ENCODE measurements at places on chromosomes 7 and 10. TPM values are rescaled to one million over a fixed set of nuclear protein-coding genes. Genes with fewer than 3 reads are reported as not detected.

EN2 gene
- 0.13 TPM for total RNA-seq

PTN gene
- 12.0 TPM for total RNA-seq

SORCS3 gene
- total RNA-seq, result 1.1 TPM

PNLIPRP3 gene
- total RNA-seq, result not detected

ACSM6 gene
- not detected for total RNA-seq

GNGT1 gene
- total RNA-seq, result 0.35 TPM

SEC61A2 gene
- total RNA-seq, result 8.9 TPM

TMEM178B gene
- total RNA-seq, result 20.0 TPM

SLC18A2 gene
- 4.6 TPM for total RNA-seq

NUPR2 gene
- 10.3 TPM for total RNA-seq

UPK3B gene
- 1.9 TPM for total RNA-seq

HOXA10 gene
- 16.3 TPM for total RNA-seq

HIF1AN gene
- total RNA-seq, result 40.6 TPM

KIF11 gene
- 1.6 TPM for total RNA-seq

SLC18A3 gene
- not detected for total RNA-seq

ZNF804B gene
- total RNA-seq, result 0.19 TPM

UFSP1 gene
- total RNA-seq, result 3.4 TPM

PALD1 gene
- 14.4 TPM for total RNA-seq

PDZD7 gene
- total RNA-seq, result 1.6 TPM

HABP2 gene
- total RNA-seq, result 25.6 TPM

KIAA1217 gene
- total RNA-seq, result 63.8 TPM

CRHR2 gene
- total RNA-seq, result not detected

STEAP1 gene
- total RNA-seq, result 4.4 TPM

SUN3 gene
- 0.54 TPM for total RNA-seq

GPNMB gene
- total RNA-seq, result 60.6 TPM

GIMAP4 gene
- total RNA-seq, result 61.4 TPM

PON1 gene
- total RNA-seq, result not detected

TSPAN13 gene
- 23.8 TPM for total RNA-seq

SOSTDC1 gene
- total RNA-seq, result 13.4 TPM

PAX4 gene
- not detected for total RNA-seq

ENTPD1 gene
- 36.6 TPM for total RNA-seq

FAM200A gene
- total RNA-seq, result 6.8 TPM

PRKG1 gene
- 14.8 TPM for total RNA-seq

CYP3A5 gene
- total RNA-seq, result 13.5 TPM

KLF14 gene
- not detected for total RNA-seq

OPALIN gene
- total RNA-seq, result not detected

BICC1 gene
- 136 TPM for total RNA-seq

ZWINT gene
- 4.9 TPM for total RNA-seq

ENTPD7 gene
- 16.1 TPM for total RNA-seq

LAMB1 gene
- 312 TPM for total RNA-seq

SH2B2 gene
- 11.0 TPM for total RNA-seq

TSPAN33 gene
- total RNA-seq, result 54.9 TPM

ANK3 gene
- total RNA-seq, result 214 TPM

ADAM12 gene
- 3.3 TPM for total RNA-seq

MAGI2 gene
- 9.0 TPM for total RNA-seq

CACNA2D1 gene
- 18.3 TPM for total RNA-seq

RNF32 gene
- total RNA-seq, result 2.7 TPM

STAMBPL1 gene
- 6.9 TPM for total RNA-seq

HHEX gene
- 10.0 TPM for total RNA-seq

RASA4 gene
- total RNA-seq, result 63.3 TPM

Measured in kidney (tissue), 22 donors.